ENCODE measurements at places on chromosomes 4 and X.

DNA sequence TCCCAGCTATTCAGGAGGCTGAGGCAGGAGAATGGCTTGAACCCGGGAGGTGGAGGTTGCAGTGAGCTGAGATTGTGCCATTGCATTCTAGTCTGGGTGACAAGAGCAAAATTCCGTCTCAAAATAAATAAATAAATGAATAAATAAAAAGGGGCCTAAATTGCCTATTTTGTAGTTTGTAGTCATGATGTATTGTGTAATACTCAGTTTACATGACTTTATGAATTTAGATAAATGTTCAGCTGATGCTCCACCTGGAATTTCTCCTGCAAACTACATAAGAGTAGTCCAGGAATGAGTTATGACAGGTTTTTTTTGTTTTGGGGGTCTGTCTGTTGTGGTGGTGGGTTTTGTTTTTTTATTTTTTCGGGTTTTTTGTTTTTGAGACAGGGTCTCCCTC lies 31.1 kb downstream of the RBMX start:
- no peak for DNase-seq

DNA sequence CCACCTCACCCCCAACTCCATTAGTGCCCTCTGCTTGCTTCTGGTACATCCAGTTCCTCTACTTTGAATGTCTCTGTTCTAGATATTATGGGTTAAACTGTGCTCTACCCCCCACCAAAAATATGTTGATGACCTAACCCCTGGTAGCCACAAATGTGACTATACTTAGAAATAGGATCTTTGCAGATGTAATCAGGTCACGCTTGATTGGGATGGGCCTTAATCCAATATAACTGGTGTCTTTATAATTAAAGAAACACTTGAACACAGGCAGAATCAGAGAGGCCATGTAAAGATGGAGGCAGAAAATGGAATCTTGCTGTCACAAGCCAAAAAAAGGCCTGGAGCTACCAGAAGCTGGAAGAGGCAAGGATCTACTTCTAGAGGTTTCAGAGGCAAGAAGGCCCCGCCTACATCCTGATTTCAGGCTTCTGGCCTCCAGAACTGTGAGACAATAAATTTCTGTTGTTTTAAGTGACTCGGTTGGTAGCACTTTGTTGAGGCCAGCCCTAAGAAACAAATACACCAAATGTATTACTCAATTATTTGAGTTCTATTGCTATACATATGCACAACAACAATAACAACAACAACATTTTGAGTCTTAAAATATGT lies 220.0 kb downstream of the PPP3CA start:
- DNase-seq: no peak

DNA sequence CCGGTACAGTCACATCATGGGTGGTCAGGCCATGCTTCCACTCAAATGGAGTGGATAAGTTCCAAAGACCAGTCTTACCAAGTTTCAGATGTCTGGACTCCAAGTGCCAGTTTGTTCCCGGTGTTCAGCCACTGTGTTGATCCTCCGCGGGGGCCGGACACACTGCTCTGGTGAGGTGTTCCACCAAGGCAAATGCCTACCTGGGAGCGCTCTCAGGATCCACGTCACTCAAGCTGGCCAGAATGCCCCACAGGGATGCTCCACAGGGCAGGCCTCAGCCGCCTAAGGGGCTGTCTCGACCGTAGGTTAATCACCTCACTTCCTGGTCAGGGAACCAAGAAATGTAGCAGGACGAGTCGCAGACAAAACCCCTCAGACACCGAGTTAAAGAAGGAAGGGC lies 258.0 kb upstream of the GRID2 start:
- DNase-seq: no peak

GRCh38 chr4:184978211-184978610 lies 40.1 kb upstream of the HELT start:
- DNase-seq: no peak

GRCh38 chrX:40209951-40210617 lies 112.3 kb upstream of the BCOR start:
- DNase-seq: no peak

DNA sequence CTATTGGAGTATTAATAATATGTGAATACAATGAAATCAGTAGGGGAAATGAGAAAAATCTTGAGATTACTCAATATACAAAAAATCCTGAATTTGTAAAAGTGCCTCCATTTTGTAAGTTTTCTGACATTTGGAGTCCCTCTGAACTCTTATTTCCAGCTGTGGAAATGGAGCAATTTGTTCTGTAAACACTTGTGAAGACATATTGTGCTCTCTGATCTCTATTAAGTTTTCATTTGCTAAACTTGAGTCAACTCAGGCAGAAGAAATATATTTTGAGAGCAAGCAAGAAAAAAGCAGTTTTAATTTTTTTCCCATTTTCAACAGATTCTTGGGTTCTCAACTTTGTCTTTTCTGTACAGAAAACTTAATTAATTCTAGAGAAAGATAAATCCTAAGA lies 51.4 kb upstream of the PCDH18 start:
- no peak for DNase-seq

- no peak for DNase-seq
Measured at GRCh38 chrX:95662200-95662599, 1022.4 kb upstream of the DIAPH2 start.

DNA sequence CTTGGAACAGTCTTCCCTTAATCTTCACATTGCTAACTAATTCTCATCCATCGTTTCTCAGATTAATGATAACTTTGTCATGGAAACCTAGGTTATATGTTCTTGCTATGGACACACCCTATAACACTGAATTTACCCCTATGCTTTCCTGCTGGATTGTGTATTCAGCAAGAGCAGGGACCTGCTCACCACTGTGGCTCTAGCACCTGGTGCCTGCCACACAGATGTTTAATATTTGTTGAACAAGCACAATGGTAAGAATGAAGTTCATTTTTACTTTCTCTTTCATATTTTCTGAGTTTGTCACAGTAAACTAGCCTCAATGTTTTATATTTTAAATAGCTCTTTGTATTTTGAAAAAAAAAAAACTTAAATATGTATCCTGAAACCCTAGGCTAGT lies 734.0 kb upstream of the DIAPH2 start:
- no peak for DNase-seq

GRCh38 chr4:38368613-38369012 lies 295.4 kb upstream of the KLF3 start:
- DNase-seq: no peak

DNA sequence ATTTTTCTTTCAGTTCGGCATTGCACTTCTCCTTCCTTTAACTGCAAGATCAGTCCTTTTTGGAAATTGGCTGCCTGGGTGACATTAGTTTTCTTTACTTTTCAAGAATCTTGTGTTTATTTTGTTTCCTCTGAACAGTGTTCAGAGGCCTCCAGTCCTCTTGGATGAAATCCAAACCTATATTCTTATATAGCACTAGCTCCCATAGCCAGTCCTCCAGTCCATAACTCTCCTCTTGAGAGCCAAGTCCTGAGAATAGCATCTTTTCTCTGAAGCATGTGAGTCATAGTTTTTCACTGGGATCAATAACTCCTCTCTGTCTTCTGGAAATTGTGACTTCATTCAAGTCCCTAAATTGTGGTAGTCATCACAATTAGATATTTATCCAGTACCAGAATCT lies 357.5 kb downstream of the RAPGEF2 start:
- DNase-seq: no peak

GRCh38 chr4:155403886-155404285 lies 27.1 kb upstream of the MAP9 start:
- no peak for DNase-seq

- no peak for DNase-seq
Measured at GRCh38 chrX:93985344-93986307, 311.6 kb downstream of the FAM133A start.

GRCh38 chr4:162403932-162404331 lies 240.1 kb upstream of the FSTL5 start:
- no peak for DNase-seq

- DNase-seq: no peak
Measured at GRCh38 chr4:11189756-11190155, 238.9 kb downstream of the HS3ST1 start.

- DNase-seq: no peak
Measured at GRCh38 chr4:150235808-150236271, 157.6 kb downstream of the DCLK2 start.

DNA sequence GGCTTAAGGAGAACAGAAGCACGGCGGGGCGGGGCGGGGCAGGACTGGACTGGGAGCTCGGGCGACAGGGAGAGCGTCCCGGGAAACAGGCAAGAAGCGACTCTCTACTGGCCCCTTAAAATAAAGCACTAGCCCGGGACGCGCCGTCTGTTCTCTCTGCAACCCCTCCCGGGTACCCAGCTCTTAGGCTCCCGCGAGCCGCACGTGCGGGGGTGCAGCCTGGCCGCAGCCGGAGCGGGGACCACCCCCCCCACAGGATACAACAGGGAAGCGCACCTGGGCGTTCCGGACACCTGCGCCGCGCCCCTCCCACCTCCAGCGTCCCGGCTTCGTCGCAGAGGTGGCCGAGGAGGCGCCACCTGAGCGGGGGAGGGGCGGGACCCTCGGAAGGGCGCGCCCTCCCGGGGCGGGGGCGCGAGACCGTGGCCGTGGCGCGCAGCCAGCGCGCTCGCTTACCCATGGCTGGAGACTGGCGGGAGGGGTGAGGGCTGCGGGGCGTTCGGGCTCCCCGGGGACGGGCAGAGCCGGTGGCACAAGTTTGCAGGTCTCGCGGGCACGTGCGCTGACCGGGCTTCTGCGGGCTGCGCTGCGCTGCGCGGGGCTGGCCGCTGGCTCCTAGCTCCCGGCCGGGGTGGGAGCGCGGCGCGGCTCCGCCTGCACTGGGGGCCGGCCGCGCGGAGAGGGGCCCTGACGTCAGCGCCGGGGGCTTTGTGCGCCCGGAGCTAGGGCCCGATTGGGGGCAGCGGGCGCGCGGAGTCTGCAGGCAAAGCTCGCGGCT lies 91.5 kb downstream of the GEMIN8 start:
- DNase-seq: no peak

GRCh38 chr4:169774466-169775445 lies 17.0 kb upstream of the HPF1 start:
- DNase-seq: no peak

DNA sequence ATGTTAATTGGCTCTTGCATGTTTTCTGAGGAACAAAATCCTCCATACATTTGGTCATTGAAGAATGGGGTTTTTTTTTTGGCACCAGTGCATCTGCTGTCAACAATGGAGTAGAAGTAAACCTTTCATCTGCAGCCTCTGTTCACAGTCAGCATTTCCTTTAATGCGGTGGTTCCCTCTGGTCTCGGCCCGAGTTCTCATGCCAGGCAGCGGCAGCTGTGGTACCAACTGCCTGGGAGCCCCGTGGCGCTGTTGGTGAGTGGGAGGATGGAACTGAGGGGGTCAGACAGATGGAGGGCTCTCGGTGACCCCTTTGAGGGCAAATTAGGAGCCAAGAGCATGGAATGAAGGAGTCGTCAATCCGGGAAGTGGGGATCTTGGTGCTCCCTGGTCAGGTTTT lies 114.7 kb downstream of the AFF1 start:
- no peak for DNase-seq

DNA sequence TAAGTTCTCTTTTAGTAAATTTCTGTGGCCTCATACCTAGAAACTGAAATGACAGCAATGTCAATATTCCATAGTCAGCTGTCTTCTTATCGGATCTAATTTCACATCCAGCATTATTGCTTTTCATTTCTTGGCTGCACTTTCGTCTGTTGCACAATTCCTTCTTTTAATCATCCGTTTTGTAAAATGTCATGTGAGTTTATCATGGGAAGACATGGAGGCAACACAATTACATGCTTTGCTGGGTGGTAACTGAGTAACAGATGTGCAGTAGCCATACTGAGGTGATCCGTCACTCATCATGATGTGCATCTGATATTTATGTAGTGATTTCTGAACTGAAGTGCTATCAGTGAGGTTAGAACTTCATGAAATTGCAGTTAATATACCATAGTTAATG lies 68.3 kb upstream of the SLC7A11 start:
- no peak for DNase-seq

- no peak for DNase-seq
Measured at GRCh38 chr4:26839016-26839415, 21.6 kb upstream of the STIM2 start.

DNA sequence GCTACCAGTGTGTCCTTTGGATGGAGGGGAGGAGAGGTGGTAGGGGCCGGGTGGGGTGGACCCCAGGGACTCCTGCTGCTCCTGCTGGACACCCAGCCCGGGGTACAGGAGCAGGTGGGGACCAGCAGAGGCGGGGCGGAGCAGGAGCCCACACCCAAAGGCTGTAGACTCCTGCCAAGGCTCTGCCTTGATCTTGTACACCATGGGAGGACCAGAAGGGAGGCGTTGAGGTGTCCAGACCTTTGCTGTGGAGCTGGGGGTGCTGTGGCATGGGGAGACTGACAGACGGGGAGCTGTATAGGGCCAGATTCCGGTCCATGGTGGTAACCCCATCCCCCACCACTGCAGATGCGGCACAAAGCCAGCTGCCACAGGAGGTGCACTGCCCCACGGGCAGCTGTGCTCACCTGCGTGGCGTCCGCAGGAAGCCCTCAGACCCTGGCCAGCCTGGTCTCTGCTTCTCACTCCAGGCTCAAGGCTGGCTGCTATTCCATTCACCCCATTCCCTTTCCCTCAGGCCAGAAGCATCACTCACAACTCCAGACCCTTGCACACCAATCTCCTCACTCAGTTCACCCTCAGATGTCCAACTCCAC lies 5.0 kb upstream of the SLC26A1 start:
- DNase-seq: no peak

- DNase-seq: no peak
Measured at GRCh38 chr4:101205916-101206315, 141.4 kb downstream of the PPP3CA start.

DNA sequence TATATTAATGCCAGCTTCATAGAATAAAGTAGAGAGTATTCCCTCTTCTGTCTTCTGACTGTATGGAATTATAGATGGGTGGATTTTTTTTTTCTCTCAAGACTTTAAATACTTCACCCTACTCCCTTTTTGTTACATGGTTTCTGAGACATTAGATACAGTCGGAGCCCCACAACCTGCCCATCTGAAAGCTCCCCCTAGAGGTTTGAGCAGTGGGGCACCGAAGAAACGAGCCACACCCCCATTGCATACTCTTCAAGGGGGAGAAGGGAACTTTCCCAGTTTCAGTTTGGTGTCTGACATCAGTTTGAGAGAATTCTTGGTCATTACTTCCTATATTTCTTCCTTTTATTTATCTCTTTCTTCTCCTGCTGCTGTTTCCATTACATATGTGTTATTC lies 437.6 kb upstream of the AGA start:
- DNase-seq: no peak

DNA sequence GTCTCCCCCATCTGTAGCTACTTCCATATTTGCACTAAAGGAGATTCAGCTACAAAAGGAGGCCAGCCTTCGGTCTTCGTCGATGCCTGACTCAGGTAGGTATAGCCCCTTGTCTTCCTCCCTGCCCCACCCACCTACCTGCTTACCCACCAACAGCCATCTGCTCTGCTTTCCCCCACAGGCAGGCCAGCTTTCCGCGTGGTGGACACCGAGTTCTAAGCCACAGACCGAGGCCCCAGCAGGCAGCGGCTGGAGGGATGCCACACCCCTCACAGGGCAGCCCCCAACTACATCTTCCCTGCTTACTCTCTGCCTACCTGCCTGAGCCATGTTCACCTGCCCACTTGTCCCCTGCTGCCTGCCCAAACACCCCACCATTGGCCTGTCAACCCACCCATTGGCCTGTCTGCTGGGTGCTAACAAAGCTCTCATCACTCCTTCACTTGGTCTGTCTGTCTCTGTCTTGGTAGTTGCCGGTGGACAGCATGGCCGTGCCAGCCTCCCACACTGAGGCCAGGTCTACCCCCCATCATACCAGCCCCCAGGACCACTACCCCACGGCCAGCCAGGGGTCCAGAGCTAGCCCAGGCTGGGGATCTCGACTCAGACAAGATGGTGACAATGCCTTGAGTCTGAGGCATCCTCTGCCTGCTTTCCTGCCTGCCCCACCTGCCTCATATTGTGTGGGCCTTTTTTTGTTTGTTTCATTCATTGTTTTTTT lies 4.1 kb upstream of the USP11 start:
- no peak for DNase-seq

- no peak for DNase-seq
Measured at GRCh38 chr4:158192439-158193158, 17.7 kb upstream of the TMEM144 start.
